SK-N-SH treated with all-trans-retinoic acid at 6 μM for 48 hours (cell line): ENCODE measurements at places on chromosomes 7 and 10.

GRCh38 chr10:15182540-15183207 lies 14.2 kb upstream of the NMT2 start:
- no peak for ATAC-seq

- ATAC-seq, result no peak
Observed at GRCh38 chr7:118477036-118477435, 252.5 kb downstream of the ANKRD7 start.

DNA sequence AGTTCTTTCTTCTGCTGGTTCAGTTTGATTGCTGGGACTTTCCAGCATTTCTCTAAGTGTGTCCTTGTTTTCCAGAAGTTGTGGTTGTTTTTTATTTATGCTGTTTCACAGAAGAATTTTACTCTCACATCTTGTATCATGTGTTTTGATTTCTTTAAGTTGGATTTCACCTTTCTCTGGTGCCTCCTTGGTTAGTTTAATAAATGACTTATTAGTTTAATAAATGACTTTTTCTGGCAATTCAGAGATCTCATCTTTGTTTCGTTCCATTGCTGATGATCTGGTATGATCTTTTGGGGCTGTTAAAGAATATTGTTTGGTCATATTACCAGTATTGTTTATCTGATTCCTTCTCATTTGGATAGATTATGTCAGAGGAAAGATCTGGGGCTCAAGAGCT lies 59.8 kb upstream of the CYP2C9 start:
- ATAC-seq, result no peak

GRCh38 chr10:44205067-44205466 lies 179.8 kb downstream of the CXCL12 start:
- ATAC-seq, result no peak

DNA sequence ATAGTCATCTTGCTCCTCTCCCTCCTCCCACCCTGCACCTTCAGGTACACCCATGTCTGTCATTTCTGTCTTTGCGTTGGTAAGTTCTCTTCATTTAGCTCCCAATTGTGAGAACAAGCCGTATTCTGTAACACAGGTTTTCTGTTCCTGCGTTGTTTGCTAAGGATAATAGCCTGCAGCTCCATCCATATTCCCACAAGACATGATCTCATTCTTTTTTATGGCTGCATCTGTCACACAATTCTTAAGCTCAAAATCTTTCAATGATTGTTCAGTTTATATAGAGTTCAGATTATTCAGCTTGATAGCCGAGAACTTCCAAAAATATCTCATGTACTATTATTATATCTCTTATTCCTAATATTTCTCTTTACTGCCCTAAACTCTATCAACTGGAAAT lies 16.0 kb upstream of the TMEM168 start:
- no peak for ATAC-seq

- ATAC-seq, result peak; percentile 64
Observed at GRCh38 chr10:72175149-72175548, 40.7 kb upstream of the ANAPC16 start.

DNA sequence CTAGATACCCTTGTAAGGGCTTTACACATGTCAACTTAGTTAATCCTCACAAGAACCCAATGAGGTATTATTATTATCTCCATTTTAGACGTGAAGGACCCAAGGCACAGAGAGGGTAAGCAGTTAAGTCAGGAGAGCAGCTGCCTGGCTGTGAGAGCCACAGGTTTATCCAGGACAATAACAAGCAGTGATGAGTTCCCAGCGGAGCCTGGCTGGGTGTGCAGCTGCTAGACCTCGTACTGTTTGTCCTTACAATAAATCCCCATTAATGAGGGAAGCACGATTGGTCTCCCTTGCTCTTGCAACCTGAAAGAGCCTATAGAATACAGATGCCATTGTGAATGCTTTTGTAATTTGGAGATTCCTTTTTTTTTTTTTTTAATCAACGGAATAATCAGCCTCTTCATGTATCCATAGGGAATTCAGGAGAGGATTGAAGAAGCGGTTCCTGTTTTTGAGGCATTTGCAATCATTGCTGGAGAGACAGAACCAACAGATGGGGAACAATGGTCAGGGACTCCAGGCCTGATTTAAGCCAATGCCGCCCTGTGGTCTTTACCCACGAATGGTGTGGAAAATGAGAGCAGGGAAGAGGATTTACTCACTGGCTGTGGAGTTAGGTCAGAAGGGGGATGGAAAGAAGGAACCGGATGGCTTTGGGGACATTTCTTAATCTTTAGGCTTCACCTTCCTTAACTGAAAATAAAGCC lies 12.3 kb upstream of the ASB4 start:
- no peak for ATAC-seq

- ATAC-seq, result no peak
Observed at GRCh38 chr10:54066646-54067045, 734.4 kb downstream of the PCDH15 start.

DNA sequence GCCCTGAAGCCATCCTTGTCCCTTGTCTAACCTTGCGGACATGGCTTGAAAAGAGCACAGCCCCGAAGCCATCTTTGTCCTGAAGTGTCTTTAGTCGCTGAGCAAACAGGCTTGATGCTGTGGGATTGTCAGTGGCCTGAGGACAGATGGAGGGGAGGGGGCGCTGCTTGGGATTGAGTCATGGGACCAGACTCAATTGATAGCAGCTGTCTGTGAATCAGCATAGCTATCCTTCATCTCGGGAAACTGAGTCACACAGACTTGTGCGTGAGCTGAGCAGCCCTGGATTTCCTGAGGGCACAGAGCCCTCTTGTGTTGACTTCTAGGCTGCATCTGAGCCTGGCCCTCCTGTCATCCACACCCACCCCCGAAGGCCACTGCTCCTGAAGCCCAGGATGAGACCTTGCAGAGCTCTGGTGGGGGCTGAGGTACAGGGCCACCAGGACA lies 14.4 kb downstream of the MYO1G start:
- ATAC-seq, result peak; percentile 68

DNA sequence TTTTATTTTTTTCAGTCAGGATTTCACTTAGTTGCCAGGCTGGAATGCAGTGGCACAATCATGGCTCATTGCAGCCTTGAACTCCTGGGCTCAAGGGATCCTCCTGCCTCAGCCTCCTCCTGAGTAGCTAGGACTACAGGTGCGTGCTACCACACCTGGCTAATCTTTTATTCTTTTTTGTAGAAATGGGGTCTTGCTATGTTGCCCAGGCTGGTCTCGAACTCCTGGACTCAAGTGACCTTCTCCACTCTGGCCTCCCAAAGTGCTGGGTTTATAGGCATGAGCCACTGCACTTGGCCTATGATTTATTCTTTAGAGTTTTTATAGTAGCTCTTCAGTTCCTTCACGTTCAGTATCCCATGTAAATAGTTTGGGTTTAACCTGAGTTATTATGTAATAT lies 5.5 kb downstream of the SND1 start:
- no peak for ATAC-seq

DNA sequence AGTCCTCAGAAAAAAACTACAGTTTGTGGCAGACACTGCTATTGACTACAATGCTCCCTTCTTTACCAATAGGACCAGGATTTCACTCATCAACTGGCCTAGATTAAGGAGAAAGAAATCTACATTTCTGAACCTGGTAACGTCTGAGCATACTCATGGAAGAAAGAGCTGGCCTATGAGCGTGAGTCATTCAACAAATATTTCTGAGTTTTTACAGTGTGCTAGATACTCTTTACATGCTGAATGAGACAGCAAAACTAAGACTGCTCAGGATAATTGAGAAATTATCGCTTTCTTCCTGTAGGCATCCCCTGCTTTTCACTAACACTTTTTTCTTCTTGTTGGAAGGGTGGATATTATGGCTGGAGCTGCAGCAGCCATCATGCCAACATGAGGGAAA lies 609.7 kb downstream of the TNS3 start:
- ATAC-seq, result peak; percentile 65

DNA sequence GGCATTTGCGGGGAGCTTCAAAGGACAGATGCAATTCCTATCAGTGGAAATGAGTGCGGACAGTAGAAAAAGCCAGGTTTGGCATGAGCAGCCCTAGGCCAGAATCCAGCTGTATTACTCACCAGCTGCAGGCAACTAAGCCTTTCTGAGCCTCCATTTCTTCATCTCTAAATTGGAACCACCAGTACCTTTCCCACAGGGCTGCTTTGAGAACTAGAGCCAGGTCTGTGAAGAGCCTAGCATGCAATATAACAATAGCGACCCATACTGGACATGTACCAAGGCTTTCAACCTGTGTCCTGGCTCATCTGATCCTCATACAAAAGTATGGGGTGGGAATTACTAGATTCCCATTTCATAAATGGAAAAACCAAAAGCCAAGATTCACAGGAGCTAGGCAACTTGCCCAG lies 101.0 kb downstream of the GSAP start:
- no peak for ATAC-seq

DNA sequence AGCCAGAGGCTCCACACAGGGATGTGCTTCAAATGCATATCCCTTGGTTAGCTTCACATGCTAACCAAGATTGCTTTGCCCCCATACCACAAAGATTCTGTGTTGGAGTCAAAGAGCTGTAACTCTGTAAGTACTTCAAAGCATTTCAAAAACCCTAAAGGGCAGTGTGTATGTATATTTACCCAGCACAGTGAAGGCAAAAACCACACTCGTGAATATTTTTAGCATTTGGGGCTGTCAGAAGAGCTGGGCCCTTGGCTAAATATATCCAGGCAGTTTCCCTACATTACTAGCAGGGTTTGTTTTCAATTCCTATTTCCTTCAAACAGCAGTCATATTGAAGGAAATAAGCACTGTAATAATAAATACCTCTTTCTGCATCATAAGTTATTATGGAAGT lies 84.2 kb upstream of the STEAP1B start:
- ATAC-seq, result no peak

GRCh38 chr7:55488804-55489340 lies 83.4 kb downstream of the VOPP1 start:
- no peak for ATAC-seq

- ATAC-seq, result peak; percentile 63; the same call in 1 of the 3 replicates
Observed at GRCh38 chr10:22550732-22551131, 163.6 kb downstream of the PIP4K2A start.

DNA sequence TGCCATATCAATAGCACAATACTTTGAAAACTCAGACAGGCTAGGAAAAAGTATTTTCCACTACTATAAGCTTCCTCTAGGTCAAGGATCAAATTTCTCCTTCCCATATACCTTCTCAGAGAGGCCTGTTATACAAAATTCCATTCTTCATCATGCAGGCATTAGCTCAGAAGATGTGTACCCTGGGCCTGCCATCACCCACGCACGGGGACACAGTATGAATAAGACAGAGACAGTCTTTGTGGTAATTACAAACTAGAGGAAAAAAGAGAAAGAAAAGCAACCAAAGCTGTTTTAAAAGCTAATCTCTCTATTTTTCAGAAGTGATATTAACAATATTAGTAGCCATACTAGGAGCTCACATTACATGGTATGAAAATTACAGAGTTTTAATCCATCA lies 236.8 kb upstream of the AOAH start:
- ATAC-seq, result no peak

DNA sequence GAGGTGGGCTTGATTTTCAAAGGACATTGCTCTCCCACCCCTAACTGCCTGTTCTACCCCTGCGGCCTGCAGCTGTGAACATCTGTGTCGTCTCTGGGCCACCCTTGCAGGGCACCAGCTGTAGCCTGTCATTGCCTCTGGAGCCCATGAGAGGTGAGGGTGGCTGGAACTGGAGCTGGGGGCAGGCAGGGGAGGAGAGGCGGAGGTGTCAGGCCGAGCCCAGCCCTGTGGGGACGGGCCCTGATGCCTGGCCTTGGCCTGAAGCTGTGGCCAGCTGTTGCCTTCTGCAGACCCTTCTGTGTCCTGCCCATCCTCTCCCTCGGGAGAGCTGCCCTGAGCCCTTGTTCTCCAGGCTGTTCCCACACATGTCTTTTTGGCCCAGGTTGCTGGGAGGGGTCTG lies 44.5 kb downstream of the PALD1 start:
- no peak for ATAC-seq

DNA sequence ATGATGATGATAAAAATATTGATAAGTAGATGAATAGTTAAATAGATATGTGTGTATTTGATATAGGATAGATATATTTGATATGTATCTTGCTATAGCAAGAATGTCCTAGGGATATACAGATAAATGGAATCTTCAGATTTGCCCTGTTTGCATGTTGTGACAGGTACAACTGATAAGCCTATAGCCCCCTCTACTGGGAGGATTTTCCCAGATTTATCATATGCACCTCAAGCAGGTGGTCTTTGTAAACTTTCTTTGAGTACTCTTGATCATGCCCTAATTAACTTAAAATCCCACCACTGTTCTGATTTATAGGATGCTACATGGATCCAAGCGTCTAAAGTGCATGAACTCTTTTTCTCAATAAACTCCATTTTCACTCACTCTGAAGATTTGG lies 1050.7 kb downstream of the SORCS3 start:
- no peak for ATAC-seq

- ATAC-seq, result no peak
Observed at GRCh38 chr10:77649333-77650331, 12.0 kb upstream of the KCNMA1 start.

DNA sequence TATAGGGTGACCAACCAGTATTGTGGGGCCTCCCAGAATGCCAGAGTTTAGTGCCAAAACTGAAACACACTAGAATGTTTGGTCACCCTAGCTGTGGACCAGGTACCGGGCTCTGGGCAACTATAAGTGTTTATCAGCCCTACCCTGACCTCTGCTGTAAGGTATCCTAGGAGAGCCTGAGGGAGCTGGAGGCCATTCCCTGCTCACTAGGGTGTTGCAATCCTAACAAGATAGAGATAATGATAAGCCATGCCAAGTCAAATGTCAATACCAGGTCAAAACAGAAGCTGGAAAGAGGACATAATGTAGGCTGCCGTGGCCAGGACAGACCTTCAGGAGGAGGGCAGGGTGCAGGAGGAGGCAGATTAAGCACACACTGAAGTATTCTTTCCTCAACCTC lies 151.8 kb downstream of the KCNMA1 start:
- ATAC-seq, result no peak
